Activated CD4-positive, alpha-beta memory T cell treated with anti-CD3 and anti-CD28 coated beads for 36 hours (primary cell): ENCODE measurements at places on chromosomes 4 and X.
A peak's percentile ranks its signal among the peaks of the same experiment; 100 is the strongest.

- no peak for DNase-seq
Observed at GRCh38 chr4:10416441-10416840, 40.8 kb downstream of the ZNF518B start.

DNA sequence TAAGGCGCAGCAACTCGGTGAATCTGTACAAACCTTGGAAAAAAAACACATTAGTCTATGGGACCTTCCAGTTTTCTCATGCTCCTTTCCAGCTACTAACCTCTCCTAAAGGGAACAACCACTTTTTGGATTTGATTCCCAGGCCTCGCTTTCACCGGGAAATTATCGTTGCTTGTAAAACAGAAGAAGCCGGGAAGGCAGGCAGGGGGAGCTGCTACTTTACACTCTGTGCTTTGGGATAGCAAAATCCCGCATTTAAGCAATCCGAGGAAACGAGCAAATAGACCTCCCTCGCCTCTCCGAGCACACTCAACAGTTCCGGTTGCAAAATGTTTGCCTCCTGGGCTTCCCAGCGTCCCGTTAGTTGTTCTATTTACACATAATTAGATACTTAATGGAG lies 1.2 kb downstream of the CD38 start:
- DNase-seq: no peak

- DNase-seq: no peak
Observed at GRCh38 chr4:5955201-5955821, 62.4 kb upstream of the CRMP1 start.

- DNase-seq: no peak
Observed at GRCh38 chr4:186839122-186840037, 115.7 kb upstream of the FAT1 start.

GRCh38 chrX:20361890-20362262 lies 95.2 kb upstream of the RPS6KA3 start:
- DNase-seq: no peak

DNA sequence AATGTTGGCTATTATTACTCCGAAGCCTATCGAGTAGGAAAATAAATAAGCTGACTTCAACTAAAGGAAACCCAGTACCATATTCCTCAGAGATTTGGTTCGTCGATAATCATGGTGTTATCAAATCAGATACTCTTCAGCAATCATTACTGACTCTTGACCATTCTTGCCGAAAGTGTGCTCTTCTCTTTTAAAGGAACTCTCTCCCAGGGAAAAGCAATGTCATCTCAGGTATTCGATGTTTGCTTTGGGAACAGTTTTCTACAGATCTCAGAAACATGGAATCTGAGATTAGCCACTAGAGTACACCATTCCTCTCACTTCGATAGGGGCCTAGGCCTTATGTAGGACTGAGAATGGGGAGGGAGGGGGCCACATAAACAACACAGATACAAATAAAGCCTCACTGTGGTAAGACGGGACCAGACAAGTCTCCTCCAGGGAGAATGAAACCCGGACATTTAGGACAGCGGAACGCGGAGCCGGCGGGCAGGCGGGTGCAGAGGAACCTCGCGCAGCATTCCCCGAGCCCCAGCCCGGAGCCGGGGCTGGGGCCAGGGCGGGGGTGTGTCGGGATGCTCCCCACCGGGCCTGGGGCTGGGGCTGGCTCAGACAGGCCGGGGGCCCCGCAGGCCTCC lies 581 bp downstream of the DNAJB14 start:
- DNase-seq: no peak

- DNase-seq: no peak
Observed at GRCh38 chr4:15402146-15402545, 25.7 kb upstream of the C1QTNF7 start.

GRCh38 chr4:134202166-134202956 lies 772 bp upstream of the PABPC4L start:
- DNase-seq: no peak

- DNase-seq: peak; percentile 42
Observed at GRCh38 chr4:112361181-112361791, 64.1 kb downstream of the ALPK1 start.

GRCh38 chrX:81278616-81279015 lies 76.7 kb downstream of the SH3BGRL start:
- DNase-seq: no peak

DNA sequence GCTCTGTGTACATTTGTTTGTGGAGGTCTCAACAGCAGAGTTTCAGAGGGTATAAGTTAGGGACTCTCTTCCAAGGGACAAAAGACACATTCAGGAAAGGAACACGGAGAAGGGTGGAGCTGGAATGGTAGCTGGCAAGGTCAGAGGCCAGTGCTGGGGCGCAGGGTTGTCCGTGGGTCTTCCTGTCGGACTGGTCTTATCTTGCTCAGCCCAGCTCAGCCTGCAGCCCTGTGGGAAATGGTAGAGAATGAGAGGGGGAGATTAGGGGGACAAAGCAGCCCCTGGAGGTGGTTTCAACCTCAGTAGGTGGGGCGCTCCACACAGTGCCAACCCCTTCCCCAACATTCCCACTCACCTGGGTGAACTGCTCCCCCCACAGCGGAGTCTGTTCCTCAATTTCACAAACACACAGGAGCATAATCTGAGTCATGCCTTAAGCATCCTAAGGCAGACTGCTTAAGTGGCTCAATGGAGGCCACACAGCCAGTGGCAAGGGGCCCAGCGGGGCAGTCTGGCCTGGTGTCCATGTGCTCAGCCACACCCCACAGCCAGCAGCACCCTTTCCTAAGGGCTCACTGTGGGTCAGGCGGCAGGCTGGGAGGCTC lies 6.9 kb upstream of the HDAC6 start:
- DNase-seq: no peak

- no peak for DNase-seq
Observed at GRCh38 chr4:24973404-24973746, 57.4 kb downstream of the LGI2 start.

- DNase-seq: peak; percentile 14
Observed at GRCh38 chrX:154761977-154762536, 607 bp upstream of the DKC1 start.

DNA sequence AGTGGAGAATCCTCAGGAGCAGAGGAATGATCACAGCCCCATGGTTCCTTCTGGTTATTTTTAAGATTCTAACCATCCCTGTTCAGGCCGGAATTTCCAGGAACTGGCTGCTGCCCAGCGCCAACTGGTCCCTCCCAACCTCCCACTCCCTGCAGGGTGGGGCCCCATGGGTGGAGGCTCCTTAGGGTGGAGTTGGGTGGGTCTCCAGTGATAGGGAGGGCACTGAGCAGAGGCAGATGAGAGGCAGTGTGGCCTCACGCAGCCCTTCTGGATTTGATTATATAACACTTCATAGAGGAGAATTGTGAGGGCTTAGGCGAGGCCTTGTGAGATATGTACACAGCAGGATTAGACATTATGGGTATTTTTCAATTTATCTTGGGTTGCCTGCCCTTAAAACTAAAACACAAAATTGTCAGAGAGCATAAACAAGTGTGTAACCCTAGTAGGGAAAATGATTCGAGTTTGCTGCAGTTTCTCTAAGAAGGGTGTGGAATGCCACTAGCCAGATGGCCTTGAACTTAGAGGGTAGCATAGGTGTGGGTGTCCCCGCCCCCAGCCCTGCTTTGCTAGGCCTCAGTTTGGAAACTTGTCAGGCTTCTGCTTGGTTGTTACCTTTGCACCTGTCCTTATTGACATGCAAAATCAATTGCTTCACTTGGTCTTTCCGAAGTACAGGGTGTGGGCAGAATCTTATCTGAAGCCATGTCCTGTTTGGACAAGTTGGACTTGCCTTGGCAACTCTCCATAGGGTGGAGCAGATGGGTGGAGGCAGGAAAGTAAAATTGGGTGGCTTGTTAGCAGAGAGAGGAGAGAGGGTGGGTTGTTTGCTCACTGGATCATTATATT lies 9.4 kb downstream of the KLF3 start:
- no peak for DNase-seq

- DNase-seq: no peak
Observed at GRCh38 chr4:73213916-73214653, 44.5 kb downstream of the ANKRD17 start.

DNA sequence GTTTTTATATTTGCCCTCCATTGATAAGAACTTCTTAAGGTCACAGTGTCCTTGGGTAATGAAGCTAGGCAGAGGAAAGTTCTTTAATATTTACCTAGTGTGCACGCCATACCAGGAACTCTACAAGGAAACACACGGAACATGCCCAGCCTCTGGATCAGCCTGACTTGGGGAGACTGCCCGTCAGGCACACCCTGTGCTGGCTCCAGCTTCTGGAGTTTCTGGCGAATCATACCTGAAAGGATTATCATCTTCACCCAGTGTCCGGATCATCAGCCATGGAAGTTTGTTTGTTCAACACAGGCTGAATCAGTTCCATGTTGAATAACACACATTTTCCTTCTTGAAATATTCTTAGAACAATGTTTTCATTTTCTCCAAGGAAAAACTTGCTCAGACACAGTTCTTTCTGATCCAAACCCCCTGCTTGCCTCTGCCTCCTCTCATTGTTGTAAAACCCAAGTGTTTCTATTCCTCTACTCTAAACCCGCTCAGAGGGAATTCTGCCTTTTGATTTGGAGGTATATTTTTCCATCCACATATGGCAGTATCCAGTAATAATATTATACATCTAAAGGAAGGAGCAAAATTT lies 176.7 kb downstream of the SHROOM3 start:
- no peak for DNase-seq

GRCh38 chrX:38943120-38943519 lies 141.9 kb downstream of the MID1IP1 start:
- DNase-seq: no peak

GRCh38 chr4:138049355-138049754 lies 192.8 kb downstream of the SLC7A11 start:
- DNase-seq: no peak

DNA sequence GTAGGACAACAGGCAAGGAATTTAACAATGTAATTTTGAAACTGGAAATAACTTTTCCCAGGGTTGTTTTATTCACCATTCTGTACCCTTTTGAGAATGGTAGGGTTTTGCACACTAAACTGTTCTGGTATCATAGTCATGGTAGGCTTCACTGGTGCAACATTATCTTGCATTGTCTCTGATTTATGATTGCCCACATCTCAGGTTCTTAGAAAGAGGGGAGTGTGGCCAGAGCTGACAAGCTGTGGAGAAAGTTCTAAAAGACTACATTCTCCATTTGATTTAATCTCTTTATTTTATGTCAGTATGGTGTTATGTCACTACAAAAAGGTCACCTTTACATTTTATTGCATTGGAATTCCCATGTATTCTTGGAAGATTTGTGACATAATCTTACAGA lies 447.3 kb downstream of the GRIA2 start:
- no peak for DNase-seq

GRCh38 chrX:129980001-129980401 lies 2.4 kb upstream of the BCORL1 start:
- DNase-seq: peak; percentile 46

GRCh38 chr4:10172278-10172921 lies 55.8 kb upstream of the WDR1 start:
- no peak for DNase-seq

DNA sequence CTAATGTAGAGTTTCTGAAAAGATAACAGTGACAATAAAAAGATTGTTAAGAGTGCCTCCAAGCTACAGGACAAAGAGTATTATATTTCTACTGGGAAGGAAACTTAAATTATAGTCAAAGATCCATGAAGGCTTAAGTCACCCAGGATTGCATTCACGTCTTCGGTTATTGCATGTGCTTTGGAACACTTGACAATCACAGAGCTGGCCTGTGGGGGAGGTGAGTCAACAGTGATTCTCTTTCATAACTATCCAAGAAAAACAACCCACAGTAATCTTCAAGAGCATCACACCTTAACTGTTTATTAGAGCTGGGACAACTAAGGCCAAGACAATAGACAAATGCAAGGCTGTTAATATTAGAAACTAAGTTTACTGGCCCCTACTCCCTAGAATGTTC lies 40.3 kb downstream of the PDGFC start:
- no peak for DNase-seq

GRCh38 chr4:125389713-125390112 lies 75.0 kb downstream of the FAT4 start:
- no peak for DNase-seq

GRCh38 chr4:33625748-33626147 lies 2618.6 kb downstream of the ARAP2 start:
- DNase-seq: no peak
